ENCODE measurements at places on chromosomes 6 and 20.

DNA sequence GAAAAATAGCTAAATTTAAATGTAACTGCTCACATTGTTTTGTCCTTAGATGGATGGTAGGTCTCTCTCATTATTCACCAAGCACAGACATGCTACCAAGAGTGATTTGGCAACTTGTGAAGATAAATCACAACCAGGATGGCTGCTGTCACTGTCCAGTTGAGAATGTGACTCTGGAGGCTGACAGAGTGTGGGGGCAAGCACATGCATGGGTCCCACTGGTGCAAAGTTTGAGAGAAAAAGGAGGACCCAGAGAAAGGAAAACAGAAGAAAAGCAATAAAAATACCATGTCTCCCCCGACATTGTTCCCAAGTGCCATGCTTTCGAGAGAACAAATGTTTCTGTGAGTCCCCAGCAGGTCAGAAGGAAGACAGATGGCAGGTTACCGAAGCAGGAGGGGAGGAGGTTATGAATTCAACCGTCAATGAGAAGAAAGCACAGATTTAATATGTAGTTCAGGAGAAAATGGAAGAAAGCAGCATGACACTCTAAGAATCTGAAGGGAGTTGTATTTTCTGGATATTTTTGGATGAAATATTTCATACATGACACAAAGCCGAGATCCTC lies 73.0 kb upstream of the TSHZ2 start:
- no peak for DNase-seq

- no peak for DNase-seq
Observed at GRCh38 chr20:41181567-41181966, 44.2 kb downstream of the PLCG1 start.

GRCh38 chr6:97703661-97704060 lies 420.6 kb upstream of the MMS22L start:
- no peak for DNase-seq

DNA sequence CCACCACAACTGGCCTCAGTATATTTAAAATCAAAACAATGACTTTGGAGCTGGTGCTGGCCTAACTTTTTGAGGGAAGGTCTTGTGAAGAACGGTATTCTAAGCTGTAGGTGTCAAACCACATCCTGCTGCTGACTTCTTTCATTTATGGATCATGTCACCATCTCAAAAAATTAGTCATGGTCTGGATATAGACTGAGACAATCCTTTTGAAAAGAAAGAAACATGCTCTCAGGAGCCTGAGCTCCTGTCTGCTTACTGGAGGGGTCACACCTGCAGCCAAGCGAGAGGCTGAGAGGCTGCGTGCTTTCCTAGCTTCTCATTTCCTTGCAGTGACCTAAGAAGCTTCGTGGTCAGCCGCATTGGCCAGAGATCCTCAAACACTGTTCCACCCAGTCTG lies 55.2 kb downstream of the TIAM2 start:
- no peak for DNase-seq

GRCh38 chr6:31037169-31037568 lies 26.9 kb downstream of the MUC22 start:
- DNase-seq, result no peak

DNA sequence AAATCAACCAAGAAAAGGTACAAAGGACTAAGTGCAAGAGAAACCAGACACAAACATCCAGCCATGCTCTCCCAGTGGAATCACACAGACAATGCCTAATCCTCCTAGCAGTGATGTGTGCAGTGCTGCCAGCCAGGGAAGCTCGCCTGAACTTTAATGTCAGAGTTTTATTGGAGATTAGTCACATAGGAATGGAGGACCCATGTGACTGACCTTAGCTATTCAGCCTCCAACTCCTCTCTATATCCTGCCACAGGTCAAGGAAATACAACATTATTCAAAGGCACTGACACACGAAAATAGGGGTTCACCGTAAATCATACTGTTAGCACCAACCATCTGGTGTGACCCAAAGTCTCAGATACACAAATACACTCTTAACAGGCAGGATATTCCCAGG lies 684.6 kb downstream of the DOK5 start:
- DNase-seq, result no peak
